Cerebellar cortex (tissue), 1 donor: ENCODE measurements at places on chromosomes 12 and 14.

- no peak for DNase-seq
Measured at GRCh38 chr12:94305130-94305957, 154.3 kb downstream of the CEP83 start.

DNA sequence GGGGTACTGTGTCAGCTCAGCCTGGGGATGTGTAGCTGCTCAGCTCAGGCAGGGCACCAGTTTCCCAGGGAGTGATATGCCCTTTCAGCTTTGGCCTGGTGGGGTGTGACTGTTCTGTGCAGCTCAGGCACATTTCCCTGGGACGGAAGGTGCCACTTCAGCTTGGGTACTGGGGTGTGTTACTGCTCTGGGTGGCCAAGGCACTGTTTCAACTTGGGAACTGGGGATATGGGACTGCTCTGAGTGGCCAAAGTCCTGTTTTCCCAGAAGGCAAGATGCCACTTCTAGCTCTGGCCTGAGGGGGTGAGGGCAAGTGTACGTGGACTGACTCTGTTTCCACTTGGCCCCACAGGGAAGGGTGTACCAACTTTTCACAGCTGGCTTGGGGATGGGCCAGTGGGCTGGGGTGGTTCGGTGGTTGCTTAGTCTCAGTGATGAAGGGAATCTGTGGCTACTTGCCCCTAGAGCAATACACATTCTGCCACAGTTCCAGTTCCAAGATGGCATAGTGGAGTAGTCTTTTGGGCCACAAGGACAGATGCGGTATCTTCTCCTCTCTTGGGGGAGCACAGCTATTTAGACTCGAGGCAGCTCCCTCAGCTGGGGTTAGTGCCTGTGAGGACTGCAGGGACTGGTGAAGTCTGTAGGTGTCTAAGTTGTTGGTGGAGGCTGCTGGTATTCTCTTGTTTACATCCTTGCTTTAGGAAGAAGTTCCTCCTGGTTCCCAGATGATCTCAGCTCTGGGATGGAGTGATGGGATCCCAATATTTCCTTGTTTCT, 26.4 kb downstream of the TBC1D15 start:
- no peak for DNase-seq

- DNase-seq = no peak
Measured at GRCh38 chr12:49899921-49900320, 3.8 kb downstream of the FAIM2 start.

DNA sequence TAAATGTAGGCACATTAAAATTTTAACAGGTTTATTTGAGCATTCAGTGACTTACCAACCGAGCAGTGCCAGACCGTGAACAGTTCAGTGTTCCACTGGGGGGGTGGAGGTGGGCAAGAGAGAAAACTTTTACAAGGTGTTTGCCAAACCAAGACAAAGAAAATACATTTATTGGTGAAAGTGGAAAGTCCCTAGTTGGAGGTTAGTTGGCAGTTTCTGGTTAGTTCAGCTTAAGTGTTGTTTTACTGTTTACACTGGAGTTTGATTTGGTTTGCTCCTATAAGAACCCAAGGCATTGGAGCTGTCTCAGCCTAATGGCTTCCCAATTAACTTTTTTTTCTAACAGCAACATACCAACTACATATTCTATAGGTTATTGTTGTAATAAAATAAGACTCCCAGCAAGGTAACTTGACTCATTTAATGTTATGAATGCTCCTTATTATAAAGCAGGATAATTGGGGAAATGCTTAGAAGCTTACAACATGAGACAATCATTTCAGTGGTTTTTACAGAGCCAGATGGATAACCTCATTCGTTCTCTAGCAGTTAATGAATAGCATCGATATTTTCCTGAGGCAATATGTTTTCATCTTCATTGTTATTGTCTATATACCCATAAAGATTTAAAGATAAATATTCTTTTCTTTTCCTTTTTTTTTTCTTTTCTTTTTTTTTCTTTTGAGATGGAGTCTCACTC, 115.8 kb downstream of the ETNK1 start:
- no peak for DNase-seq

DNA sequence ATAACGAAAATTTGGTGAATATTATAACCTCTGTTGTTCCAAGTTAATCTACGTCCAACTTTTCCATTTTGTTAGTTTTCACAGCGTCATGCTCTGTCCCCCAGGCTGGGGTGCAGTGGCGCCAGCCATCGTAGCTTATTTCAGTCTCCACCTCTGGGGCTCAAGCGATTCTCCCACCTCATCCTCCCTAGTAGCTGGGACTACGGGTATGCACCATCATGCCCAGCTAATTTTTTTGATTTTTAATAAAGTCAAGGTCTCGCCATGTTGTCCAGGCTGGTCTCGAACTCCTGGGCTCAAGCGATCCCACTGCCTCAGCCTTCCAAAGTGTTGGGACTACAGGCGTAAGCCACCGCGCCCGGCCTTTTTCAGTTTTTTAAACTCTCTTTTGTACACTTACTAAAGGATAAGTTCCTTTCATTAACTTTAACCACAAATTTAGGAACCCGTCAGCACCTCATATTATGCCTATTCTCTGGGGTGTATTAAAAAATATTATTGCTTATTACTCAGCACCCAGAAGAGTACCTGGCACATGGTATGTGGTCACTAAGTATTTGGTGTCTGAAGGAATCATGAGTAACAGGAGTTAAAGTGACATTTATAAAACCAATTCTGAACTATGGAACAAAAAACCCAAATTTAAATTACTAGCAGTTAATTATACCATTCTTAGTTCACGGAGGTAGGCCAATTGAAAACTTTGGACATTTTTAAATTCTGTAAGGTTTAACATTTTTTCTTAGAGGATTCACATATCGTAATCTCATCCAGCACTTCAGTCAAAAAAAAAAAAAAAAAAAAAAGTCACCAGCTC, 925 bp upstream of the MIPOL1 start:
- DNase-seq = no peak

- DNase-seq = no peak
Measured at GRCh38 chr12:47753021-47754001, 5.4 kb downstream of the RAPGEF3 start.

GRCh38 chr12:12070674-12071656, at the start of gene BCL2L14:
Gene BCL2L14 (plus strand): TSS chr12:12070939. CDS start chr12:12079306, 8,367 bp downstream.
- no peak for DNase-seq

DNA sequence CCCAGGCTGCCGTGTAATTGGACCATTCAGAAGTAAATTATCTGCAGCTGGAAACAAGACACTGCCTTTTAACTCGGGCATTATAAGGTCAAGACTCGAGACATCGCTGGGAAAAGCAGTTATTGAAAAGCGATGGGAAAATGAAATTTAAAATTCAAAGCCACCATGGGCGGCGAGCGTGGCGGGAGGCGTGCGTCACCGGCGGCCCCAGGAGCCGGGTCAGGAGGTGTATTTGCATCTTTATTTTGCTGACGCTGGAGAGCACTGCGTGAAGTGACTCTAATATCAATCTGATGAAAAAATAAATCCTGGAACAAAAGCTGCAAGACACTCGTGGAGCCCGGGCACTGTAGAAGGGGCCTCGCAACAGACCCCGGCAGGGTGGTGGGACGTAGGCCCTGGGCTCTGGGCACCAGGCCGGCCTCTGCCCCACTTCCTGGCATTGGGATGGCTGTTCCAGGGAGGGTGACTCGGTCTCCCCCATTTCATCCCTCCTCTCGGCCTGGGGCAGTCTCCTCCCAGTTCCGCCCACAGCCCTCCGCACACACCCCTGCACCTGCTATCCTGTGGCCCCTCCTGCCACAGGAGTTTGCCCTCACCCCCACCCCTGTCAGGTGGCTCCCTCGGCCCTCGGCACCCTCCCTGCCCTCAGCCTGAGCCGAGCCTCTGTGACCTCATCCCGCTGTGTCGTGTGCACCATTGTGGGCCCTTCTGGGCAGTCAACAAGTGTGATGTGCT, 196.2 kb downstream of the KIF26A start:
- no peak for DNase-seq

GRCh38 chr12:110920324-110920910, at the start of gene MYL2:
Gene MYL2 (minus strand): TSS chr12:110920579. CDS start chr12:110920529, 50 bp downstream.
- DNase-seq = no peak

DNA sequence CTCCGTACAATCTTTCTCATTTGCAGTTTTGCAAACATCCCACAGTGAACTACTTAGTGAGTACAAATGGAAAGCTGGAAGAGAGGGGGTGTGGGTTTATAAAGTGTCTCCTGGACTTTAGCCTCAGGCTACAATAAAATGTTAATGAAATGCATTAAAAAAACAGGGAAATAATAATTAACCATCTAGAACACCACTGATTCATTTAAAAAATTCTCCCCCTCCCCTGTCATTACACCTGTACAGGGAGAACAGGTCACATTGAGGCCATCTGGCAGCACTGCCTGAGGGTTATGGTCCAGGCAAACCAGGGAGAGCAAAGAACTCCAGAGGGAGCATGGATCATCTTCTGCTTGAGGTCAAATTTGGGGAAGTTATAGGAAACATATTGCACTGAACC, 96.3 kb downstream of the TSPAN8 start:
- DNase-seq = no peak

- no peak for DNase-seq
Measured at GRCh38 chr14:93099196-93099595, 16.5 kb downstream of the ITPK1 start.

DNA sequence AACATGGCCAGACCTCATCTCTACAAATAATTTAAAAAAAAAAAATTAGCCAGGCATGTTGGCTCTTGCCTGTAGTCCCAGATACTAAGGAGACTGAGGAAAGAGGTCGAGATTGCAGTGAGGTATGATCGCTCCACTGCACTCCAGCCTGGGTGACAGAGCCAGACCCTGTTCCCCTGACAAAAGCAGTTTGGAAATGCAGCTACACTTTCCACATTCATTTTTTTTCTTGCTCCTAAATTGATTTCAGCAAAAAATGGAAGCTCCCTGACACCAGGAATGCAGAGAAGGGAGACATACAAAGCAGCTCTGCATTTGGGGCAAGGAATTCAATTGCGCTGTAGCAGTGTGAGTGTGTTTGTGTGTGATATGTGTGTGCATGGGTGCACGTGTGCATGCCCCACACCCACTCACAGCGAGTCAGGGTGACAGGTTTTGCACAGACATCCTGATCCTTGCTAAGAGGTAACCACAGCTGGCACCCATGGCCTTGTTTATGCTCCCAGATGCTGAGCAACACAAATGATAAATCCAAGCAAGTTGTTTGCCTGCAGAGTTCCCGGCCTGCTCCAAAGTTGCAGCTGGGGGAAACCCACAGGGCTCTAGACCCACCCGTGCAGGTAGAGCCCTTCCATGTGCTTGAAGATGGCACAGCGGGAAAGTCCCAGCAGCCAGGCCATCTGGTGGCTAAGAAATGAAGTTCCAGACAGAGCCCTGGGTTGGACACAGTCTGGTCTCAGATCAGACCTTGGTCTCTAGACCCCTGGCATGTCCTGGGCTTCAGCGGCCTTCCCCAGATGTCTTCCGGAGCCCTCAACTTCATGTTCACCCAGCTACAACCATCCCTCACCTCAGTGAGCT, 25.9 kb upstream of the BDKRB2 start:
- no peak for DNase-seq

DNA sequence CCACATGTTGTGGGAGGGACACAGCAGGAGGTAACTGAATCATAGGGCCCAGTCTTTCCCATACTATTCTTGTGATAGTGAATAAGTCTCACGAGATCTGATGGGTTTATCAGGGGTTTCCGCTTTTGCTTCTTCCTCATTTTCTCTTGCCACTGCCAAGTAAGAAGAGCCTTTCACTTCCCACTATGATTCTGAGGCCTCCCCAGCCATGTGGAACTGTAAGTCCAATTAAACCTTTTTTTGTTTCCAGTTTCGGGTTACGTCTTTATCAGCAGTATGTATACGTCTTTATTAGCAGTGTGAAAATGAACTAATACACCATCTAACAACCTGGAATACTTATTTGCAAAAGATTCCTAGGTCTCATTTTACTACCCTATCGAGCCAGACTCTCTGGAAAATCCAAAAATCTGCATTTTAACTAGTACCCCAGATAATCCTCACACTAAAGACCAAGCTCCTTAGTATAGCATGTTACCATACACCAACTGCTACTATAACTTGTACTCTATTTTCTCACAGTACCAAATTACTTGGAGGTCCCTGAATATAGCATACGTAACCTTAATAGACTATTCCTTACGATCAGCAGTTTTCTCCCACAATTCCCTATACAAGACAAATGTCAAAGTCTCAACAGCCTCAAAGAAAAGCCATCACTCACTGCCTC, 11.5 kb downstream of the GTF2A1 start:
- DNase-seq = no peak

GRCh38 chr14:60575008-60575407, 66.1 kb downstream of the SIX6 start:
- no peak for DNase-seq

- no peak for DNase-seq
Measured at GRCh38 chr12:6294156-6295093, 16.1 kb upstream of the PLEKHG6 start.

- no peak for DNase-seq
Measured at GRCh38 chr14:104427131-104427851, 152.3 kb upstream of the C14orf180 start.

- DNase-seq = no peak
Measured at GRCh38 chr12:23617749-23618148, 331.7 kb downstream of the SOX5 start.

GRCh38 chr14:77738559-77739250, 22.3 kb downstream of the SNW1 start:
- DNase-seq = no peak

DNA sequence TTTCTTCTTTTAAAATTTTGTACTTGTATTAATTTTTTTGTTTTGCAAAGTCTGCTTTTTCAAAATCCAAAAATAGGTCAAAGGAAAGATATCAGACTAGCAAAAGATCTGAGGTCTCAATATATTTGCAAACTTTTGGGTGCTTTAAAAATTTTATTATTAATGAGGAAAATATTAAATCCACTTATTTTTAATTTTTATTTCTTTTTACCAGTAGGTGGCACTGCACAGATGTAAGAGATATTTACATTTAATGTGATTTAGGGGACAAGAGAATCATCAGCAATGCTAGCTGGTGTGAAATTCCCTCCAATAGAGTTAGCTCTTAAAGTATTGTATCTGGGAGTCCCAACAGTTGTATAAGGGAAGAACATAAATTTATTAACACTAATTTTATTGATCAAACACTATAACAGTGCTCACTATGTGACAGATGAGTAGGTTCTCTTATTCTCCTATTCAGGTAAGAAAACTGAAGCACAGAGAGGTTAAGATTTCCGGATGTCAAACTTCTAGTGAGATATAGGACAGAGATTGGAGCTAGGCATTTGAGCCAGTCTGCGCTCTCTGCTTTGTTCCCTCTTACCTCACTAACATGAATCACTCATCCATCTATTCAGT, 30.5 kb downstream of the ALX1 start:
- DNase-seq = no peak

GRCh38 chr12:89451841-89452251, 72.8 kb downstream of the GALNT4 start:
- DNase-seq = peak; percentile 91

GRCh38 chr12:92146497-92147224, 1.0 kb upstream of the BTG1 start:
- peak; percentile 49 for DNase-seq

- DNase-seq = no peak
Measured at GRCh38 chr12:116784238-116784612, 46.1 kb downstream of the RNFT2 start.
